ENCODE measurements at places on chromosomes 16 and 17. TPM values are rescaled to one million over a fixed set of nuclear protein-coding genes. Genes with fewer than 3 reads are reported as not detected.
A peak's percentile ranks its signal among the peaks of the same experiment; 100 is the strongest.

ATP2A1 gene
- total RNA-seq: 0.38 TPM

ADAM11 gene
- 0.41 TPM for total RNA-seq

CHAD gene
- total RNA-seq: not detected

- no peak for DNase-seq
Measured at GRCh38 chr17:57470906-57471305, 214.6 kb downstream of the MSI2 start.

ASPA gene
- 8.2 TPM for total RNA-seq

GHDC gene
- total RNA-seq: 33.4 TPM

DNA sequence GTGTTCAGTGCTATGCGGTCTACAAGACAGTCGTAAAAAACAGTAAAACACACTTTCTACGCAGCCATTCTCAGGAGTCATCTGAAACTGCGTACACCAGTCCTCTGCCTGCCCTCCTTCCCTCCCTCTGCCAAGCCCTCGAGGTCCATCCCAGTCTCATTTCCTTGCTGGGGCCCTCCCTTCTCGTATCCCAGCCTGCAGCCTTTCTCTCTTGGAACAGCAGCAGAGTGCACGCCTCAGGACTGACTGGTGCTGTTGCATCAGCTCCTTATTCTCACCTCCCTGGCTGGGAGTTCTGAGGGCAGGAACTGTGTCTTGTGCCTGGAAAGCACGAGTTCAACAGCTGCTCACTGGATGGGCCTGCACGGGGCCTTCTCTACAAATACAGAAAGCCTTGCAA is 12.5 kb downstream of the FAHD1 start:
- no peak for DNase-seq

- DNase-seq: no peak
Measured at GRCh38 chr17:21361020-21361809, 14.9 kb upstream of the KCNJ12 start.

GGA3 gene
- total RNA-seq: 68.6 TPM

DNA sequence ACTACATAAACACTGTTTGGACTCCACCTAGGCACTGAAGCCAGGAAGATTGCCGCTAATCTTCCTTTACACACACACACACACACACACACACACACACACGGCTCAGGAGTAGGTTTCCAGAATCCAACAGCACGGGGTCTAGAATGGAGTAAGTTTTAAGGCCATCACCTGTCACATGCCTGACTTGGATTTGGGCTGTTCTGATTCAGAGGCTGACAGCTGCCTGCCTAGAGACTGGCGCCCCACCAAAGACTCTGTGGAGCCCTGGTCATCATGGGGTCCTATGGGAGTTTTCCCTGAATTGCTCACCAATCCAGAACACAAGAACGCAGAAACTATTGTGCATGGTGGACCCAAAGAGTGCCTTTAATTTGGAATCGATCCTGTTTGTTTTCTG is 10.9 kb downstream of the CDRT4 start:
- no peak for DNase-seq

DNA sequence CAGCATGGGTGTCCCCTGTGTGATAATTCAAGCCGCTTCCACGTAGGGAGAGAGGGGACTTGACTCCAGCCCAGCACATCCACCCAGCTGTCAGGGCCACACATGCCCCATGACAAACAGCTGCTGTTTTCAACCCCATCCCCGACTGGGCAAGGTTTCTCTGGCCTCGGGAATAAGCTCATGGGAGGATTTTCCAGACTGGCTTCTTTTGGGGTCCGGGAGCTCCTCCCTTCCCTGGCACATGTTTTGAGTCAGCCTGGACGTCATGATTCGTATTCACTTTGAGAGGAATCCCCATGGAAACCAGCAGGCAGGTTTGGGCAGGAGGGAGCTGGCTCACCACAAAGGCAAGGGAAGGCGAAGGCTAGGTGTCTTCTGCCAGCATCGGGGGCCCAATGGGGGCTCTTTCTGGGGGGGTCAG is 156.4 kb downstream of the CMIP start:
- DNase-seq: no peak

GRCh38 chr17:73985466-73986015 is 217.9 kb upstream of the RPL38 start:
- peak; percentile 37 for DNase-seq

DNA sequence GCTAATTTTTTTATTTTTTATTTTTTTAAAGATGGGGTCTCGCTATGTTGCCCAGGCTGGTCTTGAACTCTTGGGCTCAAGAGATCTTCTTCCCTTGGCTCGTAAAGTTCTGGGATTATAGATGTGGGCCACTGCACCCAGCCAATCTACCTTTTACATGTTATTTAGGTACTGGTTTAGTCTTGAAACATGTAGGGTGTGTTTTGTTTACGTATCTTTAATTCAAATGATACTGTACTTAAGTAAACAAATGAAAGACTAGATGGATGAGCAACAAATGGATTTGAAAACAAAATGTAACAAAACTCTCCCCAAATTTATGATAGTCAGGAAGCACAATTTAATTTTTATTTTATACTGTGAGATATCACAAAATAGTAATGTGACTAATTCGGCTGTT is 207.7 kb downstream of the LGALS9B start:
- no peak for DNase-seq

- DNase-seq: no peak
Measured at GRCh38 chr17:81509207-81509971, 3.2 kb downstream of the ACTG1 start.

- peak; percentile 34 for DNase-seq
Measured at GRCh38 chr17:58326609-58327362, 1.8 kb downstream of the TSPOAP1 start.

TEKT5 gene
- not detected for total RNA-seq

DNA sequence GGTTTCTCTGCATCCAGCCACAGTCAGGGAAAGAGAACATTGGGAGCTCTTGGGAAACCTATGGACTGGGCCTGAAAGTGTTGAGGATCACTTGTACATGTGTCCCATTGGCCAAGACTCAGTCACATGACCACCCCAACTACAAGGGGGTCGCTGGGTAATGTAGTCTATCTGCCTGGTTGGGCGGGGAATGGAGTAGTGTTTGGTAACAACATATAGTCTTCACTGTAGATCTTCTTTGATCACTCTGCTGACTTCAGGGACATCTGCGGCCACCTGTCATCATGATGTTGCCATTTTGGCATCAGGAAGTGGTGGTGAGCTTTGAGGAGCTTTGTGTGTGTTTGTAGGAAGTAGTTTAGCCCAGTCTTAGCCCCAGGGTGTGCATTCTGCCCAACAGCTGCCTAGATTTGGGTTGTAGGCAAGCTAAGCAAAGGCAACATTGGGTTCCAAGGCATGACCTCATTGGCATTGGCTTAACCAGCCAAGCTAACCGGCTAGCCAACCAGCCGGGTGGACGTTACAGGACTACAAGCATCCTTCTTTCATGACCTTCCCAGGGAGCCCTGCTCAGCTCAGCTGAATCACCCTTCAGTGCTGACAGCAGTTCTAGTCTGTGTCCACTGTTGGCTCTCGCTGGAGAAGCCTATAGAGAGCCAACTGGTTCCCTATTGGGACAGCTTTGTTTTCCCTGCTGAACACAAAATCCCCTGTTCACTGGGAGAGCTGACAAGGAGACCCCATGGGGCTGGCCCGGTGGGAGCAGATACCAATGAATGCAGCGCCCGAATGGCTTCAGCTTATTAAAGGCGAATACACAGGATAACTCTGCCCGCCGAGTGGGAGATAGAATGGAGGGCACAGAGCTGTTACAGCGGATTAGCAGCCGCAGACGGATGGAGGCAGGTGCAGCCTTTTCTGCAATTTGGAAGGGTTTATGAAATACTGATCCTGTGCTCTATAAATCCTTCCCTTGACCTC is 178.6 kb downstream of the NTN1 start:
- DNase-seq: no peak

Measured in lower lobe of right lung (tissue), 2 donors.